ENCODE measurements at places on chromosomes 13 and 19. TPM values are rescaled to one million over a fixed set of nuclear protein-coding genes. Genes with fewer than 3 reads are reported as not detected.

DNA sequence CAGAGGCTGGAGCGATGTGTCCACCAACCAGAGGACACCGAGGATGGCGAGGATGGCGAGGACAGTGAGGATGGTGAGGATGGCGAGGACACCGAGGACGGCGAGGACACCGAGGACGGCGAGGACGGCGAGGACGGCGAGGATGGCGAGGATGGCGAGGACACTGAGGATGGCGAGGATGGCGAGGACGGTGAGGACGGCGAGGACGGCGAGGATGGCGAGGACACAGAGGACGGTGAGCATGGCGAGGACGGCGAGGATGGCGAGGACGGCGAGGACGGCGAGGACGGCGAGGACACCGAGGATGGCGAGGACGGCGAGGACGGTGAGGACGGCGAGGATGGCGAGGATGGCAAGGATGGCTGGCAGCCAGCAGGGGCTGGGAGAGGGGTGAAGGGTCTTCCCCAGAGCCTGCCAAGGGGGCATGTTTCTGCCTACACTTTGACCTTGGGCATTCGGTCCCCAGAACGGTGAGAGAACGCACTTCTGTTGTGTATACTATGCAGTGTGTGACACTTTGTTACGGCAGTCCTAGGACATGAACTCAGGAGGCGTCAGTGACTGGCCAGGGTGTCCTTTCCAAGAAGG is 44.4 kb upstream of the ATP11A start:
- no peak for DNase-seq

DNA sequence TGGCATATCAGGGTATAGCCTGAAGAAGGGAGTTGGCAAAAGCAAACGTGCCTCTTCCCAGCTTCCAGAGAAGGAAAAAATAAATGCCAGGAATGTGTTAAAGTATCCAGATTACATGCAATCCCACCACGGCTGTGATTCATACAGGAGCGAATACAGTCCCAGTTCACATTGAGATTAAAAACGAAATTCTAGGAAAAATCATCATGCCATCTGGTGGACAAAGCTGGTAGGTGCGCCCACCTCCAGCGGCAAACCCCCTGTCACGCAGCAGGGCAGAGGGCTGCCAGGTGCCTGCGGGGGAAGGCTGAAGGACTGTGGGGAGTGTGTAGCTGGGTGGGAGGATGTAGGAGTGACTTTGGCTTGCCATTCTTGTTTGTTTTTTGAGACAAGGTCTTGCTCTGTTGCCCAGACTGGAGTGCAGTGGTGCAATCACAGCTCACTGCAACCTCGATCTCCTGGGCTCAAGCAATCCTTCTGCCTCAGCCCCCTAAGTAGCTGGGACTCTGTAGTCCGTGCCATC is 6.4 kb upstream of the DMWD start:
- peak; percentile 64 for DNase-seq

Gene TEX101
- total RNA-seq: not detected

DNA sequence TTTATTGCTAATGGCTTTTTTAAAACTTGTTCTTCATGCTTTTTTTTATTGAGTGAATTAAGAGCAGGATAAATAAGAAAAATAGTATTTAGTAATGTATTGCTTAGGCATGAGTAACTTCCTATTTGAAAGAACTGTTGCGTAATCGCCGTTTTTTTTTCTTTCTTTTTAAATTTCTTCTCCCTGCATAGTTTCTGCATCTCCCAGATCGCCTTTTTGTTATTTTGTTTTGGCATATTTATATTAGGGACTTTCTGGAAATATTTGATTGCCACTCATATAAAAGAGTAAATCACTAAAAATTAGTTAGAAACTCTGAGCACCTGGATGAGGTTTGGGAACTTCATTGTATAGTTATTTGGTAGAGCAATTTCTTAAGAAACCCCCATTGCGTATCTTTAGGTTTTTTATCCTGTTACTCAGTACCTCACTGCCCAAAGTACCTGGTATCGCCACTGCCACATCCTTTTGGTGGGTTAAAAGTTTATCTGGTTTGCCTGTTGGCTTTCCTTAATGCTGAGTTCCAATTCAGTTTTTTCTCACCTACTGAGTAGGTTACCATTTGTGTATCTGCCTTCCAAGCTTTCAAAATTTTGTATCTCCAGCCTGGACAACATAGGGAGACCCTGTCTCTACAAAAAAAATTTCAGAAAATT is 36.2 kb upstream of the LPAR6 start:
- peak; percentile 57 for DNase-seq

Gene RGL3
- total RNA-seq: not detected

DNA sequence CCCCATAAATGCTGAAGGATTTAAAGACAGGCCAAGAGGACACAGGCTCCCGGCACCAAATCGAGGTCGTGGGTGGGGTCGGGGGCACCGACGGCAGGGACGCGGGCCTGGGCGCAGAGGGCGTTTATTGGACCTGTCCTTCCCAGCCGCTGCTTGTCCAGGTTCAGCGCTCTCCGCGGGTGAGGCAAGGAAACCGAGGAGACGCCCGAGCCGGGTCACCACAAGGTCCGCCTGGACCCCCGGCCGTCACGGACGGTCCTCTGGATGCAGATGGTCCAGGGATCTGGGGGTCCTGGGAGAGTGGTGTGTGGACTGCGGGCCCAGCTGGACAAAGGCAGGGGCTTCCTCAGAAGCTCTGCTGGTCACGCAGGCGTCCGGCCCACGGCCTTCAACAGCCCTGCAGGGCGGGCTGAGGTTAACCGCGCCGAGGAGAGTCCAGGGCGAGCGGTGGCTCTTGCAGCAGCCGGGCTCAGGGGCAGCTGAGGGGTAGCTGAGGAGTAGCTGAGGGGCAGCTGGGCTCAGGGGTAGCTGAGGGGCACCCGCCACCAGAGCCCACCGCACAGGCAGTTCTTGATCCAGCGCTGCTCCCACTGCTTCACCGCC is 8.5 kb downstream of the CFD start:
- no peak for DNase-seq

Gene BCAM
- total RNA-seq: not detected

DNA sequence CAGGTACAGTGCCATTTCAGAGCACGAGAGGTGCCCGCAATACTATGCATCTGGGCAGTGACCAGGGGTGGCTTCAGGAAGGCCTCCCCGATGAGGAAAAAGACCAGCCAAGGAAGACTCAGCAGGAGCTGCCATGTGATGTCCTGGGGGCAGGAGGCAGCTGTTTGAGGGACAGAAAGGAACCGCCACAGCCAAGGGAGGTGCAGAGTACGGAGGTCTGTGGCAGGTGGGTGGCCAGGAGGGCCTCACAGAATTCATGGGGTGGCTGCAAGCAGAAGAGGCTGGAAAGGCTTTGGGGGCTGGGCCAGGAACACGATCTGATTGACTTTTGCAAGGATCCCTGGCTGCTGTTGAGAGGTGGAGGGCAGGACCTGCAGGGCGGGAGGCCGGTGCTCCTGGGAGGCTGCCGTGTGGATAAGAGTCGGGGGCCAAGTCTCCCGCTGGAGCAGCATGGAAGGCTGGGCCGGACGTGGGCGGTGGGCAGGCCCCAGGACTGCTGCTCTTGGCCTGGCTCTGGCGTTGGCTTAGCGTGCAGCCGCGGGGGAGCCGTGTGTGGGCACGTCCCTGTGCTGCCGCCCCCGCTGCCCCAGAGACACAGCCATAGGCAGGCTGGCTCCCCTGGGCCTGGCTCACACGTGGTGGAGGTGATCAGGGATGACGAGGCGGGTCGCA is 29.1 kb downstream of the CEBPA start:
- DNase-seq: no peak

DNA sequence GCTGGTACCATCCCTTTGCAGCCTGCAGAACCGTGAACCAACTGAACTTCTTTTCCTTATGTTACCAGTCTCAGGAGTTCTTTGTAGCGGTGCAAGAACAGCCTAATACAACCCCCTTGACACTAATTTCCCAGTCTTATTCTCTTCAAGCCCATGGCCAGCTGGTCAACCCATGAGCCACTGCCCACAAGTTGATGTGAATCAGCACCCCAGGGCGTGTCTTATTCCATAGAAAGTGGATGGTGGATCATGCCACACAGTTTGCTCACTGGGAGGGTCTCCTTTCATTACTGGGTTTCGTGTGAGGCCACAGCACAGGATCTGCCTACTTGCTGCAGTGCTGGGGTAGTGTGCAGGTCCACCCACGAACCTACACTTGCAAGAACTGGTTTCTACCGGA is 27.0 kb downstream of the TEX29 start:
- DNase-seq: no peak

DNA sequence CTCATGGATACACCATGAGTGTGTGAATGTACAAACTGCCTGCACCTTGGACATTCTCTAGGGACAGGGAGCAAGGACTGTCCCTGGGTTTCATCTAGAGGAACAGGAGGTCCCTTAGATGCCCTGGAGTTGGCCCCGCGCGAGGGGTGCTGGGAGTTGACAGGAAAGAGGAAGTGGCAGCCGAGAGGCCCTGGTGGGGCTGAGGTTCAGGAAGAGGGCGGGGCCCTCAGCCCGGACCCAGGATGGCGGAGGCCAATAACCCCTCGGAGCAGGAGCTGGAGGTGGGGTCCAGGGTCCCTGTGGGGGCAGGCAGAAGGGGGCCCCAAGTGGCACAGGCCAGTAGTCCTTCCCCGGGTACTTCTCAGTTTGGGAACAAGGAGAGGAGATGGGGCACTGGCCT is 6.9 kb downstream of the PKN1 start:
- peak; percentile 91 for DNase-seq

- DNase-seq: no peak
Observed at GRCh38 chr19:45305421-45305820, 17.3 kb downstream of the CKM start.

Gene SIGLEC12
- 3.9 TPM for total RNA-seq

DNA sequence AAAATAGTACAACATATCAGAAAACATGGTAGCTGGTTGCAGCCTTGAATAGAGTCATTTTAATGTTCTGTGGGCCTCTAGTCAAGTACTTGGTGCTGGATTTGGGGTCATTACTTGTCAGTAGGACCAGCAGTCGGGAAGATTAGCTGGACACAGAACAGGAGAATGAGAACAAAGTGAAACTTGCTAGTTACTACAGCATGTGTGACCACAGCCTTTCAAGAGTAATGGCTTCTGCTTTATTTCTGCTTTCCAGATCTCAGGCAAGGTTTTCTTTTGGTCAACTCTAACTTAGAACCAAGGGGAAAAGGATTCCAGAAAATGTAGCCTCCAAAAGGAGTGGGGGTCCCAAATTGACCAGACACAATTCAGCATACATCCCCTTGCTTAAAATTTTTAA is 17.1 kb upstream of the VWA8 start:
- no peak for DNase-seq

- DNase-seq: no peak
Observed at GRCh38 chr13:64446372-64446771, 2783.8 kb downstream of the PCDH9 start.

DNA sequence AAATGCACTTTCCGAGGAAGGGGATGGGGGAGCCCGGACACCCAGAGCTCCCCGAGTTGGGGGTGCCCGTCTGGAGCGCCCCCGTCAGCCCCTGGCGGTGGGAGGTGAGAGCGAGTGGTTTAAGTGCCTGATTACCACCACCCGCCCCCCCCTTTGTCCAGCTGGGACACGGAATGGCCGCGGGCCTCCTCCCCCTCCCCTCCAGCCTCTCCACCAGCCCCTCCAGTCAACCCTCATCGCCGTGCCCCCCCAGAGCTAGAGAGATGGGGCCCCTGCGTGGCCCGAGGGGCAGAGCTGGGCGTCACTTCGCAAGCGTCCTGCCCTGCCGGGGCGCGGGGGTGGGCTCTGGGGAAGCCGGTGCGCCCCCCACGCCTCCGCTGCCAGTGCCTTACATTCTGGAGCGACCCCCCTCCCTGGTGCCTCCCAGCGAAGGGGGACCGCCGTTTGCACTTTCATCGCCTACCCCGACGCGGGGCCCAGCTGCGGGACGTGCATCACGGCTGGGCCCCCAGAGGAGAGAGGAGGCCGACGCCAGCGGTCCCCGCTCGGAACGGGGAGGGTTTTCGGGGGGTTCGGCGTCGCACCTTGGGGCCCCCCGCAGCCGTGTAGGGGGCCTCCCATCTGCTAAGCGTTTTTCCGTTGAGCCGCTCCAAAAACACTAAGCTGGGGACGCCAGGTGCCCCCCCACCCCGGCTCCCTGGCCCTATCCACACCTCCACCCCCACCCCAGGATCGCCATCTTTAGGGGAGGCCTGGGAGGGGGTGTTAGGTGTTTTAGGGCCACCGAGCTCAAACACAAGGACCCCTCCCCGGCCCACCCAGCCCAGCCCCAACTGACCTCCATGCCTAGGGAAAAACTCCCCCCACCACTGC is 16.4 kb downstream of the SMIM24 start:
- no peak for DNase-seq

Gene PRSS57
- not detected for total RNA-seq

GRCh38 chr19:53246498-53246897 is 8.2 kb downstream of the ZNF677 start:
- no peak for DNase-seq

DNA sequence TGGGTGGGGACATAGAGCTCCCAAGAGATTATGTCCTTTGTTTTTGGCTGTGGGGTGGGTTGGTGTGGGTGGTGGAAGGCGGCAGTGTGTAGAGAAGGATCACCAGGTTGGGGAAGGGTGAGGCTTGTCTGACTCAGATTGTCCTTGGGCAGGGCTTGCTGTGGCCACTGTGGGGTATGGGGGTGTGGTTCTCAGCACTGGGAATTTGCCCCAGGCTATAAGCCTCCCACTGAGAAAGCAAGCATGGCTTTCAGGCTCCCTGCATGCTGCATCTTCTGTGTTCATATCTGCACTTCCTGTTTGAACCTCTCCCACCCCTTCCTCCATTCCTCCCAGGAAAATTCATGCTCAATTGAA is 34.9 kb downstream of the DNAJC15 start:
- peak; percentile 70 for DNase-seq

GRCh38 chr13:99647596-99647985 is 146.3 kb downstream of the TM9SF2 start:
- DNase-seq: no peak

GRCh38 chr13:75759531-75759930 is 123.4 kb downstream of the LMO7 start:
- DNase-seq: no peak

- DNase-seq: no peak
Observed at GRCh38 chr13:111283457-111283856, 37.0 kb upstream of the TEX29 start.

DNA sequence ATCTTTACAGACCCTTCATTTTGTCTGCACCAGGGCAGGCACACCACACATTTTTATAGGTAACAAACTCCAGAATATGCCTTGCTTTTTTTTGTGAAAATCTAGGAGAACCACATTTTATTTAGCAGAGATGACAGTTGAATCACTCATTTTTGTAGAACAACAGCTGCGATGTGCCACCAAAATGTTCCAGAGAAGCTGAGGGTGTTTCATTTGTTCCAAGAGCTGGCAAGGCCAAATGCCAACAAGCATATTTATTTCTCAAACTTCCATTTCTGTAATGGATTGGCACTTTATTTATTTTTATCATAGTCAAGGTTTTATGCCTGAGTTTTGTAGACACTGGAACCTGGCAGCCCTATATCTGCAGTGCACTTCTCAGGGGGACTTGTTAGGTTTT is 10.4 kb downstream of the OLFM4 start:
- no peak for DNase-seq

- DNase-seq: no peak
Observed at GRCh38 chr13:95352486-95352885, 51.2 kb upstream of the ABCC4 start.

DNA sequence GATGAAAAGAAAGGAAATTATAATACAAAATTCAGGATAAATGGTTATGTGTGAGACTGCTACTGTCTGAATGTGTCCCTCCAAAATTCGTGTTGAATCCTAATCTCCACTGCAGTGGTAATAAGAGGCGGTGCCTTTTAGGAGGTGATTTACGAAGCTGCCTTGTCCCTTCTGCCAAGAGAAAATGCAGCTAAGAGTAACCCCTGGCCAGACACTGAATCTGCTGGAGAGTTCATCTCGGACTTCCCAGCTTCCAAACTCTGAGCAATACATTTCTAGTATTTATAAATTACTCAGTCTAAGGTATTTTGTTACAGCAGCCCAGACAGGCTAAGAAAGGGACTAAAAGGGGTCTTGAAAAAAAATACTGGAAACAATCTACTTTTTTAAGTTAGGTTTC is 152.6 kb downstream of the KLF12 start:
- DNase-seq: no peak

Data from activated CD8-positive, alpha-beta memory T cell treated with anti-CD3 and anti-CD28 coated beads, Interleukin-2, amount 10 ng/mL, durations not matched to agents 7 days and 5 days (primary cell).